GM12878 (cell line): ENCODE measurements at places on chromosomes 6 and 20. TPM values are rescaled to one million over a fixed set of nuclear protein-coding genes. Genes with fewer than 3 reads are reported as not detected.

The SCRT2 gene
- not detected in 2 replicates for total RNA-seq

DNA sequence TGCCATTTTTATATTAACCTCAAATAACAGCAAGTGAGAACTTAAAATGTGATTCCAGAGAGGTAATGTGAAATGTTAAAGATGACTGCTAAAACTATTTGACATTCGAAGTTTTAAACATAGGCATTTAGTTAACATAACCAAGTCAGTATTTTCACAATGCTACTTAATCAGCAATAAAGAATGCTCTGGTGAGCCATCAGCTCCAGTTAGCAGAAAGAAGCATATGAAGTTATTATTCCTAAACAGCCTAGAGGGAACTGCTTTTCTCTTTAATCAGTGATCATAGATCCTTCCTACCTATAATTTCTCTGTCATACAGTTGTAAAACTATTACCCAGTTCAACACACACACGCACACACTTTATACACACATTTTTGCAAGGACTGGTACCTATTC is 60.1 kb downstream of the MMS22L start:
- no peak for DNase-seq

DNA sequence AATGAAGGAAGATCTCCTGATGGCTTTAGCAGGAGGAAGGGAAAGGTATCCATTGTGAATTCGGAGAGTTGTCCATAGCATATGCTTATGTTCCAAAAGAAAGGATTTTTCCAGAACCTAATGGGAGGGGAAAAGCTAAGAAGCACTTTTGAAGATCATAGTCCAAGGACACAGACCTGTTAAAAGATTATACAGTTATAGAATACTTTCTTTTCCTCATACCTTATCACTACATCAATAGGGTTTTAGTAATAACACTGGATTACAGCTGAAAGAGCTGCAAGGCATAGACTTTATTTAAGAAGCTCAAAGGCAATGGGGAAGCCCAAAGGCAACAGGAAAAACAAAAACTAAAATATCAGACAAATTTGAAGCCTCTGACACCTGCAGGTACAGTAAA is 39.8 kb upstream of the SLC24A3 start:
- no peak for DNase-seq

- no peak for DNase-seq
Measured at GRCh38 chr6:6811128-6812009, 222.8 kb downstream of the LY86 start.

DNA sequence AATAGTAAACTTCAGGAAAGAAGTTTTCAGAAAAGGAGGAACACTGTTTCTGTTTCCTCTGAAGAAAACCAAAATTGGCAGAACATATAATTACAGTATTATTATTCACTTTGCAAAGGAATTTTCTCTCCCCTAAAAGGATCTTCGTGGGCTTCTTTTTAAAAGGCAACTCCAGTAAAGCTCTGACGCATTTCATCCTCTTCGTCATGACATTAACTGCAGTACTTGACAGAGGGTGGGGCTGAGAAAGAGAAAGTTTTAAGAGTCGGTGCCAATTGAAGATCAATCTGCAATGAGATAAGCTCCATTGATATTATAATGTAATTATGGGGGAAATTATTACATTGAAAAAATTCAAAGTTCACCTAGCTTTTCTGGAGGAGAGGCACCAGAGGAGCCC is 75.8 kb downstream of the MYB start:
- DNase-seq = no peak

DNA sequence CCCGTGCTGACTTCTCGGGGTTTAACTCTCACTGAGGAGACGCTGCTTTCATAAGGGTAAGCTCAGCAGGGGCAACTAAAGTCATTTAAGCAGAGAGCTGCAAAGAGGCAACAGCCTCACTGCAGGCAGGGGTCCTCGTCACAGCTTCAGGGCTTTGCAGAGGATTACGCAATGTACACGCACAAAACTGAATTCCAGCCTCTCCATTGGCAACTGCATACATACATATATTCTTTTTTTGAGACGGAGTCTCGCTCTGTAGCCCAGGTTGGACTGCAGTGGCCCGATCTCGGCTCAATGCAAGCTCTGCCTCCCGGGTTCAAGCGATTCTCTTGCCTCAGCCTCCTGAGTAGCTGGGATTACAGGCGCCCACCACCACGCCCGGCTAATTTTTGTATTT is 2.4 kb downstream of the GMEB2 start:
- DNase-seq = no peak

DNA sequence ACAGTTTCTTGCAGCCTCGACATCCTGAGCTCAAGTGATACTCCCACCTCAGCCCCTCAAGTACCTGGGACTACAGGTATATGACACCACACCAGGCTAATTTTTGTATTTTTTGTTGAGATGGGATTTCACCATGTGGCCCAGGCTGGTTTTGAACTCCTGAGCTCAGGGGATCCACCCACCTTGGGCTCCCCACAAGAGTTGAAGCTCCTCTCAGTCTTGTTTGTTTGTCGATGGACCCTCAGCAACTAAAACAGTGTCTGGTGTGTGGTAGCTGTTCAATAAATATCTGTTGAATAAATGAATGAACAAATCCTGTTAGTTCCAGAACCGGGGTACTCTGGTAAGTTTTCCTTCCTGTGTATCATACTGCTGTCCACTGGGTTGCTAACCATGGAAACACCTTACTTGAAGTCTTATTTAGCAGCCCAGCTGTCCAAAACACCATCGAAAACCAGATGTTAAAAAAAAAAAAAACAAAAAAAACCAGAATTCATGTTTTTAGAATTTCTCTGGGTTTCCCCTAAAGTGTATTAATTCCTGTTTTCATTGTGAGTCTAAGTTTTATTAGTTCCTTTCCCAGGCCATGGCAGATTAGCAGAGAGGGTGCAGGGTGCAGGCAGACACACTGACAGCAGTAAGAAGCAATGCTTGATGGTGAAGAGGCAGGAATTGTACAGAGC is 7.8 kb upstream of the EZR start:
- DNase-seq = no peak
